Activated naive CD4-positive, alpha-beta T cell treated with anti-CD3 and anti-CD28 coated beads for 36 hours (primary cell): ENCODE measurements at places on chromosomes 2 and 18.

DNA sequence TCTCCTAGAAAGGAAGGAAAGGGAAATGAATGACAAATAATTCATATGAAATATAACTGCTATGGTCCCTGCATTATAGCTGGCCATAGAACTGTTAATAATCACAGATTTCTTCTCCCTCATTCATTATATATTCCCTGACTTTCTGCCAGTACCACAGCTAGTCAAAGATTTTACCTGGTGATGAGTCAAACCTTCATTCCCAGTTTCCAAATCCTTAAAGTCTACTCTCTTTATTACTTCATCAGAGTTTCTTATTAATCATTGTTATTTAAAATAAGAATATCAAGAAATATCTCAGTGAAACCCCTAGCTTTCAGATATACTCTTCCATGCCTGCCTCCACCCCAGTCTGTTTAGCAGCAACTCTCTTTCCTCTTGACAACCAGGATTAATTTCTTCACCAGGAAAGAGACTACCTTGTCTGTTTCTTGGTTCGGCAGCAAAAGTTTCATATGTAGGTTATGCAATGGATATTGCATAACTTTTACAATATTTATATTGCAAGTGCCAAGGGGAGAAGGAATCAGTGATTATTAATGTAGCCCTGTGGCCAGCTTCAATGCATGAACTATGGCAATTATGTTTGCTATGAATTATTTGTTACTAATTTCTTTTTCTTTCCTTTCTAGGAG lies 533.8 kb downstream of the FBXO15 start:
- DNase-seq, result no peak

DNA sequence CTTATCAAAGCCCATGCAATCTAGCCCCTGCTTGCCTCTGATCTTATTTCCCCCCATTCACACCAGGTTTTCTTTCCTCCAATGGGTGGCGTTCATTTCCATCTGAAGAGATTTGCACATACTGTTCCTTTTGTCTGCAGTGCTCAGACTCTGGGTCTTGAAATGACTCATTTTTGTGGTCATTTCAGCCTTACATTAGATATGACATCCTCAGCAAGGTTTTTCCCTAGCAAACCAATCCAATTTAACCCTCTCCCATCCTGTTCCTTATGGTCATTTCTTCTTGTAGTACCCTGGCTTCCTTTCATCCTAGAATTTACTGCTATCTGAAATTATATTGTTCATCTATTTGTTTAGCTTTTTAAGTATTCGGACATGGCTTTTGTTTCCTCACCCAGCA lies 42.5 kb upstream of the SCN1A start:
- no peak for DNase-seq

DNA sequence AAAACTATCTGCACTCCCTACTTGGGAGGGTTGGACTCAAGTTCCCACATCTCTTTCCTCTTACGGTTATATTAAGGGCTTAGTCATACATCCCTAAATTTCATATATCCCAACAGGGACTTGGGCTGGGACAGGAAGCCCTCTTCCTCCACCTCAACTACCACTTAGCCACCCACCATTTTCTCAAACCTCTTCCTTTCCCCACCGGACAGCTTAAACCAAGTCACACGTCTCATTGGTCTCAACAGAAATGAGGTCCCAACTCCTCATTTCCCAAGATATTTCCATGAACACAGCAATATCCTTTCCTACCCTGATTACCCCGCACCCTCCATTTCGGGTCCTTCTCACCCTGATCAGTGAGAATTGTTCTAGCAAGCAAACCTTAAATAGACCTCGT lies 736 bp downstream of the ZSCAN30 start:
- DNase-seq, result no peak

DNA sequence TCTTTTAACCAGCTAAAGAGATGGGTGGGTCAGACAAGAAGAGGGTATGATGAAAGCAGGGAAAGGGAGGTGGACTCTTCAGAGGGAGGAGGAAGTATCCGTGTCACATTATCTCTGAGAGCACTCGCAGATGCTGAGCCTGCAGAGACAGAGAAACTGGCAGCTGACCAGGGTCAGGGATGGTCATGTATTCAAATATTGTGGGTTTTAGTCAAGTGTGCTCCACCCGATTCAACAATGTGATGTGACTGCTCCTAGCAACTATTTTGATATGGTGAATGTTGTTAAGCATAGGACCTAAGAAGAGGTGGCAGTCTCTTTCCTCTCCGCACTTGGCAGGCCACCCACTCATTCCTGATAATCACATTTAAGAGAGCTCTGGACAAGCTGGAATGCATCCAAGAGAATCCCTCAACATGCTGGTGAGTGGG lies 1.3 kb upstream of the CLIP4 start:
- no peak for DNase-seq

- DNase-seq, result no peak
Measured at GRCh38 chr18:39072970-39073369, 1507.4 kb upstream of the CELF4 start.

DNA sequence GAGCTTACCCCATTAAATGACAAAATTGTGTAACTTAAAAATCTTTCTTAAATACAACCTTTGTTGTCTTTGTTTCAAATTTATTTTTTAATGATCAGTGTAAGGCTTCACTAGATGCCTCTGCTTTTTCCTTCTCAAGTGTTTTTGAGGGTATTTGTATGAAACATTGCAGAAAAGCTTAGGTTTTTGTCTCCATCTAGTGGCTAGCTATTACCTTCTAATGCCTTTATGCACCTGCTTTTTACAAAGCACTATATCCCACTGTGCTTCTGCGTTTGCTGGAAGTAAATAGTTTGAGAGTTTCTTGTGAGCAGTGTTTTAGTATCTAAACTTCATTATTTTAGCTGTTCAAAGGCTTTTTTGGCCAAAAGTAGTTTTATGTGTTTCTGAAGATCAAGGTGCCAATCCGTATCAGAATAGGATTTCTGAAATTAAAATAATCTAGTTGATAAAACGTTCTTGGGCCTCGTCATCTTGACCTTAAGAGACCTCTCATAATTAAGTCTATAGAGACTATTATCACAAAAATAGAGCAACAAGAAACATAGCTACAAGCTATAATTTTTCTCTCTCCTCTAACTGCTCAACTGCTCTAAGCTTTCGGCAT lies 47.0 kb downstream of the IWS1 start:
- no peak for DNase-seq

- DNase-seq, result no peak
Measured at GRCh38 chr2:172701250-172701649, 34.4 kb upstream of the RAPGEF4 start.

- no peak for DNase-seq
Measured at GRCh38 chr2:29108225-29108624, 7.0 kb upstream of the CLIP4 start.

GRCh38 chr2:111121028-111121827 lies 514 bp downstream of the BCL2L11 start:
- DNase-seq, result peak; percentile 68

GRCh38 chr2:8544786-8545694 lies 136.8 kb upstream of the ID2 start:
- DNase-seq, result peak; percentile 97

DNA sequence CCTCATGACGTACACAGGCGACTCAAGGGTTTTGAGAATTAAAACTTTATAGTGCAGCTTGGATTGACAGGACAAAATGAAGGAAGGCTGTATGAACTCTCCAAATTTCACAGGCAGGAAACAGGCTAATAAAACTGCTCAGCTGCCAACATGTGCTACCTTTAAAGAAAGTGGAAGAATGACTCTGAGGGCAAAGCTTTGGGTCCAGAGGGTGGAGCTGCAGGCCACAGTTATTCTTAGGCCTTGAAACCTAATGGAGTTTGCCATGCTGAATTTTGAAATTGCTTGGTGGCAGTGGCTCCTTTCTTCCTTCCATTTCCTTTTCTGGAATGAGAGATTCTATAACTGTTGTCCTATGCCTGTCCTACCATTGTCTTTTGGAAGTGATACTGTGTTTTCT lies 34.8 kb downstream of the HAT1 start:
- DNase-seq, result peak; percentile 14

DNA sequence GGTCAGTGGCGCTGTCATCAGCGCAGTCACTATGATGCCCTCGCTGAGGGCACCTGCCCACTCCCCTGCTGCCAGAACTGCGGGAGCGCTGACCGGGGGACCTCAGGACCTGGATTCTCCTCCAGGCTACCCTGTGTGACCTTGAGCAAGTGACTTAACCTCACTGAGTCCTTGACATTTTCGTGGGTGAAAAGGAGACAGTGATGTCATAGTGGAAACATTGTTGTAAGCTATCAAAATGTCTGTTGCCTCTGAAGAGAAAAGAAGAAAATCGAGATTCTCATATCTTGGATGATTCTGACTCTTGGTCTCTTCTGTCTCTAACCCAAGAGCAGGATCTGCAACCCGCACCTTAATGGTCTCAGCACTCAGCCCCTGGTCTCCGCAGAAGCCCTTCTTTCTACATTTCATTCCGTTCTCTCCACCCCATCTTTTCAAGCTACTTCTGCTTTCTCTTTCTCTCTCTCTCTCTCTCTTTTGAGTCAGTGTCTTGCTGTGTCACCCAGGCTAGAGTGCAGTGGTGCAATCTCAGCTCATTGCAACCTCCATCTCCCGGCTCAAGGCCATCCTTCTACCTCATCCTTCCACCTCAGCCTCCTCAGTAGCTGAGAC lies 978 bp upstream of the TUBA4A start:
- peak; percentile 67 for DNase-seq

DNA sequence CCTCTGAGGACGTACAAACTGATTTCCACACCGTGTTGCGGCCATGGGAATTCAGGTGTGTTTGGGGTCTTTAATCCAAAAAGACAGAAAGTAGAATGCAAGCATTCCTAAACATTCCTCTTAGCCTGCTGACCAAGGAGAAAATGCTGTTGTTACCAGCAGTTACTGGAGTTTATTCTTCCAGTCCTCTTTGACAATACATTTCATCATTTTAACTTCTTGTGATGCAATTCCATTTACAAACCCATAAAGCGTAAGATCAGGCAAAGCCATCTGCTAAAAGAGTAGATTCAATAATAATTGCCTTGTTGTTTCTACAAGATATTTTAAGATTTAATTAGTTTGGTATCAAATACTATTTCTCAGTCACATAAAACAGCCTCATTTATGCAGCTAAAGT lies 32.7 kb downstream of the SPIRE1 start:
- DNase-seq, result no peak

GRCh38 chr2:21260311-21260710 lies 136.5 kb downstream of the TDRD15 start:
- DNase-seq, result no peak

- no peak for DNase-seq
Measured at GRCh38 chr2:31317396-31317795, 83.4 kb downstream of the EHD3 start.

GRCh38 chr2:138364554-138365162 lies 136.9 kb upstream of the SPOPL start:
- no peak for DNase-seq

- DNase-seq, result peak; percentile 30
Measured at GRCh38 chr2:195658541-195658890, 1.5 kb downstream of the SLC39A10 start.

GRCh38 chr2:1744151-1744445 lies 217 bp downstream of the PXDN start:
- DNase-seq, result no peak

GRCh38 chr2:162242586-162243280 lies 512 bp downstream of the FAP start:
- no peak for DNase-seq

GRCh38 chr18:50654658-50655550 lies 95.0 kb downstream of the MAPK4 start:
- no peak for DNase-seq

DNA sequence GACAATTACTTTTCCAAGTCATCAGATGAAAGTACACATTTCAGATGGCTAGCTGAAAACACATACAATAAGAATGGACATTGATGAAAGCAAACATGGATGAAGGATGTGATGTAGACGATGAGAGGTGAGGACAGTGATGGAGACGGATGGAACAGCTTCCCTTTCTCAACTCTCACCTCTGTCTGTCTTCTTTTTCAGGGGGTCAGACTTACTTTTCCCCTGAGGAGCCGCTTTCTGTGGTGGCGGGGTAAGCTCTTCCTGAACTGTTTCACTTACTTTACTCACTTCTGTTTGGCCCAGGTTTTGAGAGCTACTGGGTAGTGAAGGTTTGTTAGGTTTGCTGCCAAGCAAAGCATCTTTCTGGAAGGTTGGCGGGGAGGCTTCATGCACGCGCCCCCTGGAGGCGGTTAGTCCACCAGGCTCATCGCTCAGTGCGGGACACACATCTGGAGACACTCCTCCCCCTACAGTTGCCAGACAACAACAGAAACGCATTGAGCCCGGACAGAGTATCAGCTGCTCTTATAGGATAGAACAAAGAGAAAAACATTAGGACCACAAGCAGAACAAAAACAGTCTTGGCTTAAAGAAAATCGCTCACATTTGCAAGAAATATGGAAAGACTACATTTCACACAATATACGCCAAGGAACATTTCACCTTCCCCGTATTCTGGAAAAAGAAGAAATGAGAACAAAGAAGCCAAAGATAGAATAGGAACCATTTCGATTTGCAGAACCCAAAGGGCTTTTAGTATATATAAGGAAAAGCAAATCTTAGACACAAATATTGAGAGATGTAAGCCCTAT lies 90.5 kb downstream of the MYOM1 start:
- peak; percentile 92 for DNase-seq

- DNase-seq, result no peak
Measured at GRCh38 chr2:232001073-232001472, 39.6 kb downstream of the DIS3L2 start.

GRCh38 chr2:200590090-200590489 lies 4.3 kb downstream of the AOX1 start:
- no peak for DNase-seq

DNA sequence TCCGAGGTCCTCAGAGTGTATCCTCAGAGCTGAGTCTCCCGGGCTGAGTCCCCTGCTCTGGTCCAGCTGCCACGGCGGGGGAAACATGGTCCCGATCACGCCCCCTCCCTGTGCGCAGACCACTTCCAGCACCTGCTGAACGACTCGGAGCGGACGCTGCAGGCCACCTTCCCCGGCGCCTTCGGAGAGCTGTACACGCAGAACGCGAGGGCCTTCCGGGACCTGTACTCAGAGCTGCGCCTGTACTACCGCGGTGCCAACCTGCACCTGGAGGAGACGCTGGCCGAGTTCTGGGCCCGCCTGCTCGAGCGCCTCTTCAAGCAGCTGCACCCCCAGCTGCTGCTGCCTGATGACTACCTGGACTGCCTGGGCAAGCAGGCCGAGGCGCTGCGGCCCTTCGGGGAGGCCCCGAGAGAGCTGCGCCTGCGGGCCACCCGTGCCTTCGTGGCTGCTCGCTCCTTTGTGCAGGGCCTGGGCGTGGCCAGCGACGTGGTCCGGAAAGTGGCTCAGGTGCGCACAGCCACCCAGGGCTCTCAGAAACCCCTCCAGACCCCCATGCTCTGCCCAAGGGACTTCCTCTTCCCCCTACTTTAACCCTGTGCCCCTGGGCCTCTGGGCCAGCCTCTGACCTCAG lies 26.7 kb downstream of the GPC1 start:
- DNase-seq, result peak; percentile 2
